C1 segment of cervical spinal cord (tissue), 14 donors: ENCODE measurements at places on chromosomes 11 and 22.

DNA sequence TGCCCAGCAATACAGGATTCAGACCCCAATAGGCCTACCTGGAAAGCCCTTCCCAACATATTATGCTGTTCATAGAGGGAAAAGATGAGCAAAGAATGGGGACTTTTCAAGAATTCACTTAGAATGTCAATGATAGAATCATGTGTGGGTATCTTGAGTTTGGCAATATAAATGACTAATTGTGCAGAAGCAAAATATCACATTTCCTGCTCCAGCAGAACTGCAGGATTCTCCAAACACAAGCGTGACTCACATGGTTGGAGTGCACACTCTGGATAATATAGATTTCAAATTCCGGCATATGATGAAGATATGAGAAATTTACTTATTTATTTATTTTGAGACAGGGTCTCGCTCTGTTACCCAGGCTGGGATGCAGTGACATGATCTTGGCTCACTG, 12.5 kb upstream of the APOL5 start:
- DNase-seq = no peak

DNA sequence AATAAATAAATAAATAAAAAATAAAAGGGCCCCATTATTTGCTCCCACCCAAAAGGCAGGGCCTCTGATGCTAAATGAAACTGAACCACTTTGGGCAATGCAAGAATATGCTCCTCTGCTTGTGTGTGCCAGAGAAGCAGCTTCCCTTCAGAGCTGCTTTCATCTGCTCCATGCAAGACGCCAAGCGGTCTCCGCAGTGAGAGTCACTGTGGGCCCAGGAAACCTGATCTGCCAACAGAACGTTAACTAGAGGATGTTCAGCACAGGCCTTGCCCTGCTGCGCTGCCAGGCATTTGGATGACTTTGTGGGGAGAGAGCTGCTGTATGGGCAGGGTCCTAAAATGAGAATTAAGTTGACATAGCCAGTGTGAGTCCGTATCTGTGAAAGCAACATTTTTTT, 43.7 kb upstream of the APOA1 start:
- no peak for DNase-seq

DNA sequence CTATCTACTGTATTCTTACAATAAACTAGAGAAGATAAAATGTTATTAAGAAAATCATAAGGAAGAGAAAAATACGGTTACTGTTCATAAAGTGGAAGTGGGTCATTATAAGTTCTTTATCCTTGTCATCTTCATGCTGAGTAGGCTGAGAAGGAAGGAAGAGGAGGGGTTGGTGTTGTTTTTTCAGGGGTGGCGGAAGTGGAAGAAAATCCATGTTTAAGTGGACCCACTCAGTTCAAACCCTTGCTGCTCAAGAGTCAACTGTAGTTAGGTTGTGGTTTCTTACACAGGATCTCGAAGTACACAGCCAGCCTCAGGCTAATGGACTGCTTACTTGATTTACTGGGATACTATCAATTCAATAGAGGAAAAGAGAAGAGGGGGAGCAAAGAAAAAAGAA, 63.1 kb downstream of the PIWIL4 start:
- DNase-seq = no peak

- peak; percentile 83 for DNase-seq
Measured at GRCh38 chr11:46346886-46347636, at the start of gene DGKZ. Gene DGKZ (plus strand): TSS chr11:46347463. CDS start chr11:46347660, 197 bp downstream.

DNA sequence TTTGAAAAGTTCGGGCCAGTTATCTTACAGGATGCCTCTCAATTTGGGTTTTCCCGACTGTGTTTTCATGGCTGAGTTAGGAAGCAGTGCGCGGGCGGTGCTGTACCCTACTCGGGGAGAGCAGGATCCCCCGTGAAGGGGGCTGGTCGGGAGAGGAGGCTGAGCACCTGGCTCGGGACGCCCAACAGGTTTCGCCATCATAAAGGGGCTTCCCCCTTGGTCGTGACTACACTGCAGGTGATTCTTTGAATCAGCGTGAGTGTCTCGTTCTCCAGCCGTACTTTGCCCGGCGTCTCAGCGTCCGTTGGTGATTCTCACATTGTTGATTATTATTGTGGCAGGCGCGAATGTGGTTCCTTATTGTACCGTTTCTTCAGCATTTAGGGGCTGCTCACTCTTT, 46.6 kb downstream of the ST14 start:
- no peak for DNase-seq

DNA sequence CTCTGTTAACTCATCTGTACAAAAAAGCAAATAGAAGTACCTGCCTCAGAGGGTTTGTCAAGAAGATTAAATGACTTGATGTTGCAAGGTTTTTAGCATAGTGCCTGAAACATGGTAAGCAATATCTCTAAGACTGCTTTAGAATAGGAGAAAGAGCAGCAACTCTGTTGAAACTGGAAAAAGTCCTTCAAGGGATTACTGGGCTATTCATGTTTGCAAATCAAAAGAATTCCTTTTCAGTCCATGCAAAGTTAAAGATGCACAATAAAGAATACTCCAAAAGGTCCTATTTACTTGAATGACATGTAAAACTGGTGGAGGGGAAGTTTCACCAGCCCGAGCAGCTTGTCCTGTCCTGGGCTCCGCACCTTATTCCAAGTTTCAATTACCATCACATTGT, 70.6 kb downstream of the C2CD3 start:
- DNase-seq = no peak
